ENCODE measurements at places on chromosomes 2 and 18.

DNA sequence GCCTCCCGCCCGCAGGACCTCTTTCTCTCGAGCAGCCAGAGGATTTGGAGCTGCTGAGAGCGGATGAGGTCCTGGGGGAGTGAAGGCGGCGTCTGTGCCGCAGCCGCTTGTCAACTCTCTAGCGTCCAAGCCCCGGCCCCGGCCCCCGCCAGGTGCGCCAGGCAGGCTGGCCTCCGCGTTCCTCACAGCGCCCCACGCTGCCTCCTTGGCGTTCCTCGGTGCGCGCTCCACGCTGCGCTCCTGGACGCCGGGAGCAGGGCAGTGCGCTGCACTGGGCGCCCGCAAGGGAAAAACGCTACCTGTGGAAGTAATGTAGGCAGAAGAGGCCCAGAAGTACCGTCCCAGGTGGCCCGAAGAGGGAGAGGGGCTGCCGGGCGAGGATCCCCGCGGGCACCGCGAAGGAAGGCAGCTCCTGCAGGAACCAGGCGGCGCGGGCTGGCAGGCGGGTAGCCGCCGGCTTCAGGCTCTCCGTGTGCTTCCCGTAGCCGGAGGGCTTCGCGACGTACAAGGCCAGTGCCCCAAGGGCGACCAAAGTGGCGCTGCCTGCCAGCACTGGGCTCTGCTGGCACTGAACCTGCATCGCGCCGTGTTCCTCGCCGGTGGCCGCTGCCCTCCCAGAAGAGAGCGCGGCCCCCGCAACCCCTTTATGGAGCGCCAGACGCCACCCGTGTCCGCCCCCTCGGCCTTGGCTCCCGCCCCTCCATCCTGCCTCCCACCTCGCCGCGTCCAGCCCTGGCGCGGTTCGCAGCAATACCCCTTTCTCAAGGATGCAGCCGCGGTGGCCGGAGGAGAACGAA is at the start of gene SRD5A2:
Gene SRD5A2, minus strand, starts transcription at position 618 of the 797 bp plus-strand sequence. Its CDS starts 38 bp downstream, at position 580.
- peak; percentile 19 for DNase-seq

- no peak for DNase-seq
Observed at GRCh38 chr2:21821672-21822227, 698.0 kb downstream of the TDRD15 start.

GRCh38 chr2:33442528-33443079 is 33.8 kb upstream of the RASGRP3 start:
- no peak for DNase-seq

GRCh38 chr2:26738481-26738880 is 25.6 kb upstream of the SLC35F6 start:
- DNase-seq = no peak
